ENCODE measurements at places on chromosomes 16 and 17.
A peak's percentile ranks its signal among the peaks of the same experiment; 100 is the strongest.

DNA sequence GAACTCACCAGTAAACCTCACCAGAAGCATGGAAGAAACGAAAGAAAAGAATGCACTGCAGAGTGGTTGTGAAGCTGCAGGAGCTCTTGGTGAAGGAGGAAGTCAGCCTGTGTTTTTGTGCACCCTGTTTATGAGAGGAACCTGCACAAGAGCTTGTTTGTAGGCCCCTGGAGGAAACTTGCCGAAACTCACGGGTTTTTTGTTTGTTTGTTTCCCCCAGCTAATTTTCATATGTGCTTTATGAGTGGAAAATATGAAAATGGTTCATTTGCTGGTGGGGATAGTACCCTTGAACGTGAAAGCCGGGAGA is 222.7 kb downstream of the C16orf95 start:
- DNase-seq, result no peak

GRCh38 chr16:9056061-9056460 is 35.4 kb upstream of the HAPSTR1 start:
- DNase-seq, result no peak

DNA sequence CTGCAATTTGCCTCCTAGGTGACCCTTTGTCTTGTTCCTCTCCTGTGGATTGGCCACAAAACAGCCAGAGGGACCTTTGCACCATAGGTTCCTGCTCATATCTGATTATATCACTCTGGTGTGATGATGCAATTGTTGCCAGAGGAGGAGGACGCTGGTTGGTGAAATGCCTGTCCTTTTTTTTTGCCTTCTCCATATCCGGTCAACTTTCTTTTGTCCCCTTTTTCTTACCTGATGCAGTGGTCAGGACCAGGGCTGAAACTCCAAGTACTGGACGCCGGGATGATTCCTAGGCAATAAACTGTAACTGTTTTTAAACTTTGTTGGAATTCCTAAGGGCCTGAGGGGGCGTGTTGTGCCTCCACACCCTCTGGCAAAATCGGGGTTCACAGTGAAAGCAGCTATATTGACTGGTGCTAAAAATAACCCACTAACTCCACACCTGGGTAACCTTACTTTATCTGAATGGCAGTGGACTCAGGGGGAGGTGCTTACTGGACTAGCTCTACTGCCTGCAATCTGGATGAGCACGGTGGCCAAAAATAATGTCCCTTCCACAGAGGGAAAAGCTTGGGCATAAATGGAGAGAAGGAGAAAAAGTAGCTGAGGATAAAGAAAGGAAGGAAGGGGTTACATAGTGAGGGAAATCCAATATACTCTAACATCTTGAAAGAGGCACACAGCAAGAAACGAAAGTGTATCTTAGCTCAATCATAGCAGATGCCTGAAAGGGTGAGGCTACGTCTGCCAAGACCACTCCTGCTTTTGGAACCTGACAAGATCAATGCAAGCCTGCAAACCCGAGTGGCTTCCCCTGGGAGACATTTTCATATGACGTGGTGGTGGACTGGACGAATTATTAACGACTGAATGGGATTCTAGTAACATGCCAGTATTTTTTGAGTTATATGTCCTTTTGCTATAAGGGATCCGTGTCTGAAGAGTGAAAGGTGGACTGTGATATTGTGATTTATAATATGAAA is 28.4 kb upstream of the ZNF423 start:
- DNase-seq, result no peak

GRCh38 chr17:29172589-29172988 is 7.6 kb downstream of the MYO18A start:
- DNase-seq, result no peak

DNA sequence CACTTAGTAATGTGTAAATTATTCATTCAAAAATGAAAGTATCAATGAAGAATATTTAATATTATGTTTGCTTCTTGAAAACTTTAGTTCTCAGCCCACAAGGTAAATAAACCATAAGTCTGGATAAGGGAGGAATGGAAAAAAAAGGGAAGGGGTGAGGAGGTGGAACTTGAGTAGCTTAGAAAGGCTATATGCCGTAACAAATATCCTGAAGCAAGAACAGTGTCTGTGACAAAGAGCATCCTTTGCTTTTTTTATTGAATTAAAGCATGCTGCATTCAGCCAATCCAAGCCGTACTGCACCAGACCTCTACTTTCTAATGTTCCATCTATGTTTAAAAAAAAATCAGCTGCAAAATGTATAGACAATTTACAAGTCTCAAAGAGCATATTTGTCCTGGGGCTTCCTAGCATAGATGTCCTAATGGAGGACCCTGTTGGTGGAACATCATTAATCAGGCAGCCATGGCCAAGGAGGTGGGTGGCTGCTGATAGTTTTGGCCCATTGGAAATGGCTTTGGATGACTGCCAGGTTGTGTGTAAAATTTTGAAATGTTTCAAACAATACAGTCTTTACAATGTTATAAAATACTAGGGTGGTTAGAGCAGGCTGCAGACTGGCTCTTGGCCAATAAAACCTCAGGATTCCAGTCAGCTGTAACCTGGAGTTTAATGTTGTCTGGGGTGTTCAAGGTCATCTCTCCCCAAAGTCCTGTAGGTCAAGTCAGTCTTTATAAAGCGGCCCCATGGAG is 895.8 kb upstream of the SOX9 start:
- peak; percentile 12 for DNase-seq

DNA sequence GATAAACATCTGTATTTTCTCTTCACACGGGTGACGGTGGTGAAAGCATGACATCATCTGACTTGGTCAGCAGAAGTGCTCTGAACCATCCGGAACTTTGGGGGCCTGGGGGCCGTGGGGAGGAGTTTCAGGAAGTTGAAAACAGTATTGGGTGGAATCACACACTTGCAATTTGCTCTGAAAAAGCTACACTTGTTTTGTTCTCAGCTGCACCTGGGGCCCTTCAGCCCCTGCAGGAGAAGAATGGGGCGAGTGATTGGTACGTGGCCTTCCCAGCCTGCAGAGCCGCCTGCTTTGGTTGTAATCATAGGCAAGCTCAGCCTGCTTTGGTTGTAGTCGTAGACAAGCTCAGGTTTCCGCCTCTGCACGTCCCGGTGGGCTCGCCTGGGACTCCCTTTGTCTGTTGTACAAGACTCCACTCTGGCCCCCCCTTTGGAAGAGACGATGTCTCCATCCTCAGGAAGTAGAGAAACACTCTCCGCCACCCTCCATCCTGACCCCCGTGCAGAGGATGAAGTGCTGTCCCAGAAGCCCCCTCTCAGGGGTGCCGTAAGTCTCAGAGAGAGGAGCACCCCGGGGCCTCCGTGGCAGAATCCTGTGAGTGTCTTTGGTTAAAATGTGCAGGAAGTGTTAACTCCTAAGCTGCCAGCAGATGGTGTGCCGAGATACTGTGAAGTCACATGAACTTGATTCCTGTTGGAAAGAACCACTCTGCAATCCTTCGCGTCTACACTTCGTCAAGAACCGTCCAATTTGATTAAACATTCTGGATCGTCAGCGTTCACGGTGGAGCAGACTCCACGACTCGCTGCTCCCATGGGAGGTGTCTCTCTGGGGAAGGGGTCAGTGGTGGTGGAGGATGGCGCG is 5.4 kb downstream of the BANP start:
- no peak for DNase-seq

DNA sequence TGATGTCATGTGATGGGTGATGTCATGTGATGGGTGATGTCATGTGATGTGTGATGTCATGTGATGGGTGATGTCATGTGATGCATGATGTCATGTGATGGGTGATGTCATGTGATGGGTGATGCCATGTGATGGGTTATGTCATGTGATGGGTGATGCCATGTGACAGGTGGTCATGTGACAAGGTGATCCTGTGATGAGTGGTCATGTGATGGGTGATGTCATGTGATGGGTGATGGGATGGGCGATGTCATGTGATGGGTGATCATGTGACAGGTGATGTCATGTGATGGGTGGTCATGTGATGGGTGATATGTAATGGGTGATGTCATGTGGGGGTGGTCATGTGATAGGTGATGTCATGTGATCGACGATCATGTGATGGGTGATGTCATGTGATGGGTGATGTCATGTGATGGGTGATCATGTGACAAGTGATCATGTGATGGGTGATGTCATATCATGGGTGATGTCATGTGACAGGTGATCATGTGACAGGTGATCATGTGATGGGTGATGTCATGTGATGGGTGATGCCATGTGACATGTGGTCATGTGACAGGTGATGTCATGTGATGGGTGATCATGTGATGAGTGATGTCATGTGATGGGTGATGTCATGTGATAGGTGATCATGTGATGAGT is 17.2 kb downstream of the CD300LB start:
- peak; percentile 61 for DNase-seq

GRCh38 chr16:19071811-19072777 is 4.7 kb downstream of the COQ7 start:
- peak; percentile 33 for DNase-seq

DNA sequence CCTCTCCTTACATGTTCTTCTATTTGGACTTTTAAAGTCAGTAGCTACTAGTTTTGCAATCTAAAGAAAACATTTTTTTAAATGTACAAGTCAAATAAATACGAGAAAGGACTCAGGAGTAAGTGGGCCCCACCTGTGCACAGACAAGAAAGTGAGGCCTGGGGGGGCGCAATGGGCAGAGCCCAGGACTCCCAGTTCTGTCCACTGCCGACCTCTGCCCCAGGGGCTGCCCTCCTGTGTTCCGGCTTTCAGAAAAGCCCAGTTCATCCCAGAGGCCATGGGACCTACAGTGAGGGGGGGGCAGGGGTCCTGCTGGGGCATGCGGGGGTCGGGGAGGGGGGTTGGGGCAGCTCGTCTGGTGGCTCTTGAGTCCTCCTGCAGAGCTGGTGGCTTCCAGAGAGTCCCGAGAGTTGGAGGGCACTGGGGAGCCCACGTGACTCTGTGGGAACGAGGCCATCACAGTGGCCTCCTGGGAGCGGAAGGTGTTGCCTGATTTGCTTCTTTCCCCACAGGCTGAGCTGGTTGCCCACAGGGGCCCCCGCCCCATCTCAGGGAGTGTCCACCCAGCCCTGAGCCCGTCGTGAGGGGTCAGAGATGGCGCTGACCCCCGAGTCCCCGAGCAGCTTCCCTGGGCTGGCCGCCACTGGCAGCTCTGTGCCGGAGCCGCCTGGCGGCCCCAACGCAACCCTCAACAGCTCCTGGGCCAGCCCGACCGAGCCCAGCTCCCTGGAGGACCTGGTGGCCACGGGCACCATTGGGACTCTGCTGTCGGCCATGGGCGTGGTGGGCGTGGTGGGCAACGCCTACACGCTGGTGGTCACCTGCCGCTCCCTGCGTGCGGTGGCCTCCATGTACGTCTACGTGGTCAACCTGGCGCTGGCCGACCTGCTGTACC is 2.4 kb downstream of the UTS2R start:
- no peak for DNase-seq

- DNase-seq, result peak; percentile 60
Observed at GRCh38 chr17:37708616-37709212, 36.1 kb downstream of the HNF1B start.

GRCh38 chr17:75845058-75845711 is 981 bp upstream of the UNC13D start:
- DNase-seq, result peak; percentile 65

DNA sequence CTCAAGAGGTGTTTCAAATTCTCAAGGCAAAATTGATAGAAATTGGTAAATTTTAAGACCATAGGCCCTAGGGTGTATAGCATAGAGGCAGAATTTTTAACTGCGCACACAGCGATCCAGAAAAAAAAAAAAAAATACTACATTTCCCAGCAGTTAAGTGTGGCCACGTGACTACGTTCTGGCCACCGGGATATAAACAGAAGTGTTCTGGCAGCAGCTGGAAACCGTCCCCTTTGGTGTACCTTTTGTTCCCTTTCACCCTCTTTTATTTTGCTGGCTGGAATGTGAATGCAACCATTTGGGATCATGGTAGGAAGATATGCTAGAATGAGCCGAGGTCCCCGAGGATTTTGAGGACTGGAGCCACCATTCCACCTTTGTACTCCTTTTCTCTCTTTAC is 52.7 kb upstream of the AKAP1 start:
- no peak for DNase-seq

- no peak for DNase-seq
Observed at GRCh38 chr17:59366773-59367656, 35.6 kb downstream of the YPEL2 start.

DNA sequence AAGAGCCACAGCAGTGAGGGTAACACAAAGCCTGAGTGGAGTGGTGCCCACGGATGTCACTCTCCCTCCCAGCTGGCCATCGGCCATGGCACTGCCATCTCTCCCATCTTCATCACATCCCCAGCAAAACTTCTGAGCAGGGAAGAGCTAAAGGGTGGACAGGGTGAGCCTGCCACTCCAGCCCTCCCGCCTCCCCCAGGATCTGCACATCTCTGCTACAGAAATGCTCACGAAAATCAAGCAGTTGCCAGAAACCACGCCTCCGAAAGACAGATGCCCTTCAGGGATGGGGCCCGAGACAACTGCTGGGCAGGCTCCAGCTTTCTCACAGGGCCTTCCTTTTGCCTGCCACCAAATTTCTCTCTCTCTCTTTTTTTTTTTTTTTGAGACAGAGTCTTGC is 3.6 kb downstream of the GRIN2C start:
- no peak for DNase-seq
